ENCODE measurements at places on chromosomes 16 and 17. TPM values are rescaled to one million over a fixed set of nuclear protein-coding genes. Genes with fewer than 3 reads are reported as not detected.

GRIN2C gene
- not detected for total RNA-seq

ITGAL gene
- total RNA-seq = 216 TPM

NRN1L gene
- 0.69 TPM for total RNA-seq

CCL7 gene
- not detected for total RNA-seq

LRRC75A gene
- total RNA-seq = 0.98 TPM

PRSS21 gene
- total RNA-seq = 3.2 TPM

SPEM1 gene
- not detected for total RNA-seq

AIPL1 gene
- total RNA-seq = not detected

UTS2R gene
- total RNA-seq = not detected

ZNF267 gene
- 93.5 TPM for total RNA-seq

NLRC3 gene
- total RNA-seq = 18.5 TPM

GPR179 gene
- not detected for total RNA-seq

RSAD1 gene
- total RNA-seq = 42.2 TPM

GAS7 gene
- 44.2 TPM for total RNA-seq

CES5A gene
- not detected for total RNA-seq

- no peak for DNase-seq
Measured at GRCh38 chr16:81369888-81370504, 55.2 kb downstream of the GAN start.

DNA sequence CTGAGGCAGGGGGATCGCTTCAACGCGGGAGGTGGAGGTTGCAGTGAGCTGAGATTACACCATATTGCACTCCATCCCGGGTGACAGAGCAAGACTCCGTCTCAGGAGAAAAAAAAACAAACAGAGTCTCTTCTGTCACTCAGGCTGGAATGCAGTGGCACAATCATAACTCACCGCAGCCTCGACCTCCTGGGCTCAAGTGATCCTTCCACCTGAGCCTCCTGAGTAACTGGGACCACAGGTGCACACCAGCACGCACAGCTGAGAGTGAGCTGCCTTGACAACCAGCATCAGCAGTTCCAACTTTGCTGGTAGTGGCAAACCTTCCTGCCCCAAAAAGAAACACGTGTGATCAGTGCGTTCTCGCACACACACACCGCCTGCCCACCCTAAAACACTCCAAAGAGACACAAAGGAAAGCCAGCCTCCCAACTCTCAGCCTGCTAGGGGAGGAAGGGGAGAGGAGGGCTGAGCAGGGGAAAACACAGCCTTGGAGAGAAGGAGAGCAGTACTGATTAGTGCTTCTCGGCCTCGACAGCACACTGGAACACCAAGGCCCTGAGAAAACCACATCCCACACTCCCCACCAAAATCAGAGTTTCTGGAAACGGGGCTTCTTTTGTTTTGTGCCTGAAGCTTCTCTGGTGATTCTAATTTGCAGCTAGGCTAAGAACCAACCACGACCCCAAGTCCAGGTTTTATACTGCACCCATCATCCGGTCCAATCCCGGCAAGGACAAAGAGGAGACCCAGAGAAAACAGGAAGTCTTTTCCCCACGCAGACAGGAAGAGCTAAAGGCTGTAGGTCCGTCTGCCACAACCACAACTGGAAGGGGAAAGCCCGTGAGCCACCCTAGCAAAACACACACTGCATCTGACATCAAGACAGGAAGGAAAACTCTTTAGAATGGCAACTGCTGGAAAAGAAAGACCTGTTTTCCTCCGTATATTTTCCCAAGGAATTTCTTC, 28.8 kb downstream of the ZCCHC14 start:
- DNase-seq = no peak

- no peak for DNase-seq
Measured at GRCh38 chr16:20851601-20852000, 45.3 kb downstream of the REXO5 start.

DNA sequence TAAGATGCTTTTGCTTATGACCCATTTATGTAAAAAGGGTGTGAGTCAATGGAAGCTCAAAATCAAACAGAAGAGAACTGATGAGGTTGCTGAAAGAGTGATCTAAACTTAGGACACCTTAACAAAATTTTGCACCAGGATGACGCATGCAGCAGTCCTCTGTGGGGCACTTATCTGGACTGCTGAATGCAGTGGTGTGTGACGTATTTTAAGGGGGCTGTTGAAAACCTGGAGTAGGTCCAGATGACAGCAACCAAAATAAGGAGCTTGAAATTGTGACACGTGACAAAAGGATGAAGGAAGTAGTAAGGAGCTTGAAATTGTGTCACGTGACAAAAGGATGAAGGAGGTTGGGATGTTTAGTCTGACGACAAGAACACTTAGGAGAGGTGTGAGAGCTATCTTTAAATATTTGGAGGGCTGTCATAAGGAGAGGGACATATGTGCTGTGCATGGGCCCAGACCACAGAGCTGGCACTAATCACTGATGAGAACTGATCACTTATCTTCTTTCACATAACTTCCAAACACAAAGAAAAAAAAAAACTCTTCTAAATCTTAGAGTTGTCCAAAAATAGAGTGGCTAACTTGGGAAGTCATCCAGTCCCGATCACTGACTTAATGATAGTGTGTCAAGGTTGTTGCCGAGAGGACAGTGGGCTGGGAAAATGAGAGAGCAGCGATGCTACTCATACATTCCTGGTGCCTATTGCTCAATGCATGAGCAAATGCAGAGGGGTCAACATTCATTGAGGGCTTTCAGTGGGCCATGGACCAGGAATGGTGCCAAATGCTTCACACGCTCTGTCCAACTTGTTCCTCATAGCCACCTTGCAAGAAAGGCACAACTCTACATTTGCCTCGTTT, 264.2 kb upstream of the ZFHX3 start:
- DNase-seq = no peak

DNA sequence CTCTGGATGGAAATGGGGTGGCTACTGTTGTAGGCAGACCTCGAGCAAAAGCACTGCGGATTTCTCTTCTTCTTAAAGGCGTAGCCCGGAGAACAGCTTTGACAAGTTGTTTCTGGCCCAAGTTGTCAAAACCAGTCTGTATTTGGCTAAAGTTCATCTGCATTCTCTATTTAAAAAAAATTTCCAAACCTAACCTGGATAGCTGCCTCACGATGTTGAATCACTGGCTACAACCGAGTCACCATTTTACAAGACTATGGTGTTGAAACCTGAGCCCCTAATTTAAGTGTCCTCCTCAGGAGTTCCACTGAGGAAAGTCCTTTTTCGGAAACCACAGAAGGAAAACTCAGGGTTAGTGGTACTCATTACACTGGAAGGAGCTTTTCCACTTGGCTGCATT, 1.5 kb downstream of the SLC16A6 start:
- DNase-seq = no peak

DNA sequence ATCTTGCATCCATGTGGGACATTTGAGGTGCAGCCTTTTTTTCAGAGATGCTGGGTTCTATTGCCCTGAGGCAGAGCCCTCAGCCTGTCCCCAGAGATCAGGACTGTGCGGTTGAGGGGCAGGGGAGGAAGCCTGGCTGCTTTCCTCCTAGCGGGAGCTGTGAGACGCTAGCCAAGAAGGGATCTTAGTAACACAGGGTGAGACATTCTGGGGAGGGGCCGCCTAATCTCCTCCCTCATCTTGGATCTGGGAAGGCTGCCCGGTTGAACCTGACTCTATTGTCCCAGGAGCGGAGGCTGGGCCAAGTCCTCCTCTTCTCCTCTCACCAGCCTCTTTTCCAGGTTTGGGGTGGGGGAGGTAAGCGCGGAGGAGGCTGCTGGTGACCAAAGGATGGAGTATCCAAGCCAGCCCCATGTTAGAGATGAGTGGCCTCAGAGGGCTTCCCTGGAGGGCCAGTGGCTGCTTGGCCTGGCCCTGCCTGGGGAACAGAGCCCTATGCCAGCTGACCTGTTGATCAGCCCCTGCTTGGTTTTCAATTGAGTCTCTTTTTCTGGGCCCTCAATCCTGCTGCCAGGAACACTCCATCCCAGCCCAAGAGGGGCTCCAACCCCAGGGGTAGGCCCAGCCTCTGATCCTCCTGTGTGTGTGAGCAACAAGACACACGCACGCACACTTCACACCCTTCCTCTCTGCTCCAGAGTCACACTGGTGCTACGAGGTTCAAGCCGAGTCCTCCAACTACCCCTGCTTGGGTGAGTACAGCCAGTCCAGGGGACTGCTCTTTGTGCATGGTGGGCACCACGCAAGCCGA, 5.0 kb downstream of the CA4 start:
- DNase-seq = no peak

DNA sequence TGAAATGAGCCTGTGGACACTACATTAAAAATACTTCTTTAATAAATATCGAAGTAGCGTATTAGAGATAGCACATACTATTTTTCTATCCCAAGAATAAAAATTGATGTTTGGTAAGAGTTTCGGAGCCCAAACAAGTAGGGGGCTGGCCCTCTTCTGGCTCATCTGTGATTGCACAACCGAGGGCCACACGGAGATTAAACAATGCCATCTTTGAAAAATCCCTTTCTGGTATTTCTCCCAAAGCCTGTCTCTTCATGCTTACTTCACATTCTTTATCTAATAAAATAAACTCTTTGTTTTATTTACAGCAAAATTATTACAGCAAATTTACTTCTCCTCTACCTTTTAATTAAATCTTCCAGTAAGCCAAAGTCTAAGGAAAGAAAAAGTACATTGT, 9.6 kb upstream of the MYH11 start:
- no peak for DNase-seq

- DNase-seq = no peak
Measured at GRCh38 chr16:72241930-72242329, 70.0 kb upstream of the PMFBP1 start.

DNA sequence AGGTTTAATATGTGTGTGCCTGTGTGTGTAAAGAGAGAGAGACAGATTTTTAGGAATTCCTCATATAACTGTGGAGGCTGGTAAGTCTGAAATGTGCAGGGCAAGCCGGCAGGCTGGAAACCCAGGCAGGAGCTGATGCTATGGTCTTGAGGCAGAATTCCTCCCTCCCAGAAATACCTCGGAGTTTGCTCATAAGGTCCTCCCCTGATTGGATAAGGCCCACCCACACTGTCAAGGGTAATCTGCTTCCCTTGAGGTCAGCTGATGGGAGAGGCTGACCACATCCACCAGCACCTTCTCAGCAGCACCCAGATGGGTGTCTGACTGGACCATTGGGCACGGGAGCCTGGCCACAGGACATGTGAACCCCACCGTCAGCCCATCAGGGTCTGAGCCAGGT, 42.4 kb downstream of the C16orf95 start:
- DNase-seq = no peak

DNA sequence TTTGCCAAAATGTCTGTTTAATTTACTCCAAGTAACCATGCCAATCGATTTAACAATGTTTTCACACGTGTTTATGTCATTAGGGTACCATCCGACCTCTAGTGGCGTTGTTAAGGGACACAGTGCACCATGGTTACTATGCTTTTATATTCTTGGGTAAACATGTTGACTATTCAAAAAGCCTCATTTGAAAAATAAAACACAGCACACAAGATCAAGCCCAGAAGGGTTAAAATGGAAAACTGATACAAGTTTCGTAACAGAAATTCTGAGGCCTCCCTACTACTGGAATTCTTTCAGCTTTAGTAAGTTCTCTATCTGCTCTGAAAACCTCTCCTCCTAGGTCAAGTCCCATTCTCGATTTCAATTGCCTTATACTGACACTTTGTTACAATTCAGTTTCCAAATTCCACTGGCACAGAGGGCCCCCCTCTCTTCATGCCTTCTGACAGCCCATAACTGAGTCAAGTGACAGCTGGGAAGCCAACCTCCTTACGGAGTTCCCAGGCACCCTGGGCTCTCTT, 2.1 kb downstream of the CFAP20 start:
- no peak for DNase-seq

GRCh38 chr17:63435681-63436522, 10.2 kb downstream of the CYB561 start:
- no peak for DNase-seq

- no peak for DNase-seq
Measured at GRCh38 chr17:56835264-56835585, 1.3 kb downstream of the DGKE start.

- no peak for DNase-seq
Measured at GRCh38 chr16:87317750-87318644, 805 bp upstream of the C16orf95 start.

- DNase-seq = no peak
Measured at GRCh38 chr17:46986366-46986765, 7.3 kb upstream of the RPRML start.

- peak; percentile 46 for DNase-seq
Measured at GRCh38 chr17:1627182-1627981, 1.3 kb downstream of the SLC43A2 start.

GRCh38 chr16:72764015-72764654, 283.8 kb downstream of the ZFHX3 start:
- DNase-seq = no peak
